ENCODE measurements at places on chromosomes 12 and 14.

DNA sequence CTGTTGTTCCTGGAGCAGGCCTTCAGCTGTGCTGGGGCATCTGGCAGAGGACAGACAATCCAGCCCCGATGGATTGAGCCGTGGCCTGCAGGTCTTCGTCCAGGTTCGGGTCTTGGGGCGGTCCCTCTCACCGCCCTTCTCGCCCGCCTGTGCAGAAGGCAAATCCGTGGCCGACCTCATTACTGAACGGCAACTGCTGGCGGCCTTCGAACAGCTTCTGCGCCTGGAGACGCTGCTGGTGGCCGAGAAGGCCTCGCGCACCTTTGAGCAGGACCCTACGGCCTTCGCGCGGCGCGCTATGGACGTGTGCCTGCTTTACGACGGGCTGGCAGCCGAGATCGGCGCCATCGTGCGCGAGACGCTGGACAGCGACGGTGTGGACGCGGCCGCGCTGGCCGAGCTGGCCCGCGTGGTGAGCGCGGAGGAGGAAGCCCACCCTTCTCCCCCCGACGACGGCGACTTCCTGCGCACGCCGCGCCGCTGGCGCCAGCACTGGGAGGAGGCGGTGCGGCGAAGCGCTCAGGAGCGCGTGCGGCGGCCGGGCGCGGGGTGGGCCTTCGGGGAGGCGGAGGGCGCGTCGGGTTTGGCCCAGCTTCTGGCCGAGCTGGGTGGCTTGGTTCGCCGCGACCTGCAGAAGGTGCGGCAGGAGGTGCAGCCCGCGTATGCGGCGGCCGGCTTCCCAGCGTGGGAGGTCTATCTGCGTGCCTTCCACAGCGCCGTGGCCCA lies 7.6 kb downstream of the EXOC3L4 start:
- no peak for DNase-seq

DNA sequence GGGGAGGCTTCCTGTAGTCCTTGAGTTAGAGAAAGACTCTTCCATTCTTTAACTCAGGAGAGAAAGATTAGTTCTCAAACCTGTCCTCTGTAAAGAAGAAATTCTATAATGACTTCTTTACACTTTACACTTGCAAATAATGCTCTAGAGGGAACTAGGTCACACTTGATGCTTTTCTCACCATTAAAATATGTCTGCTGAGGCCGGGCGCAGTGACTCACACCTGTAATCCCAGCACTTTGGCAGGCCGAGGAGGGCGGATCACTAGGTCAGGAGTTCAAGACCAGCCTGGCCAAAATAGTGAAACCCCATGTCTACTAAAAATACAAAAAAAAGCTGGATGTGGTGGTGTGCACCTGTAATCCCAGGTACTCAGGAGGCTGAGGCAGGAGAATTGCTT lies 6.3 kb downstream of the NTN4 start:
- no peak for DNase-seq

DNA sequence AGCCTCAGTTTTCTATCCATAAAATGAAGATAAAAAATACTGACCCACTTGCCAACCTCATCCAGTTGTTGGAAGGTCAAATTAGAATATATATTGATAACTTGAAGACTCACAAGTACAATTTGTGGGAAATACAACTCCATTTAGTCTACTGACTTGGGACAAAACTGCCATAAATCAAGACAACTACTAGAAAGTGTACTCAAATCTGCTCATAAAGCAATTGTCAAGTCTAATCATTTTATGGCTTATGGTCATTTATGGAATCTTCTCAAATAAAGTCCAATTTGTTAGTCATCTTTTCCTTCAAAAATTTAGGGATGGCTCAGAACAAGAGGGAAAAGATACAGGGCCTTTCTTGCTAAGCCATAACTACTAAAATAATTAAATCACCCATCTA lies 7.0 kb downstream of the BTG1 start:
- DNase-seq, result no peak

GRCh38 chr14:61281186-61281947 lies at the start of gene TMEM30B:
TSS of gene TMEM30B (minus strand) at chr14:61281338. CDS start at chr14:61281147, 191 bp downstream.
- DNase-seq, result no peak

DNA sequence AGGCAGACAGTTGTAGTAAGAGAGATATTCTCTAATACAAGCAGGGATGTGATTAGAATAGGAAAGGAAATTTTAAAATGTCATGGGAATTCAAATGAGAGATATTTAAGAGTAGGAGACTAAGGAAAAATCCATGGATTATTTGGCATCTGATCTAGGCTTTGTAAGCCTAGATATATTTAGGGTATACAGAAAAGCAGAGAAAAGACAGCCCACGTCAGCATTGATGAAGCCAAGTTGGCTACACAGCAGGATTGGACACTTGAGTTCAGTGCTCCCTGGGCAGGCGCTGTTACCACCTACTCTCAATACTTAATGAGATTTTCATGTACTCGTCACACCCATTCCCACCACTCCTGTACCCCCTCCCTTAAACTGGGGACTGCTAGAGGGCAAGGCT lies 1.7 kb upstream of the KCNJ8 start:
- DNase-seq, result no peak

DNA sequence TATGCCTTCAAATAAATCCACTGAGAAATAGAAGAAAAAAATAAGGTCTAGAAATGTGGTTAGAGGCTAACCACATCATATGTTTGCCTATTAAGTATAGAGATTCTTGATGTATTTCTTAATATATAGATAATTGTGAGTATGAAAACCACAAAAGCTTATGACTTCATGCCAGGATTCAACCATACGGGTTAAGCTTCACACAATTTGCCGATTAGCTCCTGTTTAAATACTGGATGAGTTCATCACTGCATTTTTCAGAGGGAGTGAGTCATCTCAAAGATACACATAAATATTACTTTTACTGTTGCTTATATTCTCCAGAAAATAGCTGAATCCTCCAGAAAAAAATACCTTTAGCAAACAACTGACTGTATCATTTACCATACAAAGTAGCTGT lies 79.6 kb downstream of the RPL10L start:
- DNase-seq, result no peak

DNA sequence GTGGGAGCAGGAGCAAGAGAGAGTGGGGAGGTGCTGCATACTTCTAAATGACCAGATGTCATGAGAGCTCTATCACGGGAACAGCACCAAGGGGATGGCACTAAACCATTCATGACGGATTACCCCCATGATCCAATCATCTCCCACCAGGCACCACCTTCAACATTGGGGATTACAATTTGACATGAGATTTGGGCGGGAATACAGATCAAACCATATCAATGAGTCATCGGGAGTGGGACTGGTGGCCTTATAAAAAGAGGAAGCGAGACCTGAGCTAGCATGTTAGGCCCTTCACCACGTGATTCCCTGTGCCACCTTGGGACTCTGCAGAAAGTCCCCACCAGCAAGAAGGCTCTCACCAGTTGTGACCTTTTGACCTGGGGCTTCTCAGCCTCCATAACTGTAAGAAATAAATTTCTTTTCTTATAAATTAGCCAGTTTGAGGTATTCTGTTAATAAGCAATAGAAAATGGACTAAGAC lies 28.7 kb downstream of the COX8C start:
- DNase-seq, result no peak

DNA sequence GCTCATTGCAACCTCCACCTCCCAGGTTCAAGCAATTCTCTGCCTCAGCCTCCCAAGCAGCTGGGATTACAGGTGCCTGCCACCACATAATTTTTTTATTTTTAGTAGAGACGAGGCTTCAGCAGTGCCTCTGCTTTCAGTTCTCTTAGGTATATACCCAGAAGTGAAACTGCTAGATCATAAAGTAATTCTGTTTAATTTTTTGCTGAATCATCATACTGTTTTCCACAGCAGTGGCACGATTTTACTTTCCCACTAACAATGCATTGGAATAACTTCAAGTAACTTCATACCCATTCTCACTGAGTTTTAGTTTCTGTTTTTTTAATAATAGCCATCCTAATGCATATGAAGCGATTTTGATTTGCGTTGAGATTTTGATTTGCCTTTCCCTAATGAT lies 148.0 kb upstream of the G2E3 start:
- DNase-seq, result no peak

Measured in GM04503 (cell line).